Renal cortical epithelial cell (primary cell): ENCODE measurements at places on chromosomes 5 and 9. TPM values are rescaled to one million over a fixed set of nuclear protein-coding genes. Genes with fewer than 3 reads are reported as not detected.

DNA sequence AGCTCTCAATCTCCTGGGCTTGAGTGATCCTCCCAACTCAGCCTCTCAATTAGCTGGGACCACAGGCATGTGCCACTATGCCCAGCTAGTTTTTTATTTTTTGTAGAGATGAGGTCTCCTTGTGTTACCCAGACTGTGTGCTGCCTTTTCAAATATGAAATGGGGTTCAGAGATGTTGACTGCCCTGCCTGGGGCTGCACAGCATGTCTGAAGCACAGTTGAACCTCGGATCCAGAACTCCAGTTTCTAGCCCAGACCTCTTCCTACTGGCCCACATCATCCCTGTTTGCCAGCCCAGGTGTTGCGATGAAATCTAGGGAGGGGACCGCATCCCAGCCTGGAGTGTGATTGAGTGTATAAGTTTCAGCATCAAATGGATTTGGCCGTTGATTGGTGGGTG is 69.4 kb downstream of the HMCN2 start:
- DNase-seq: no peak

GRCh38 chr5:26192486-26192885 is 845.9 kb downstream of the CDH9 start:
- DNase-seq: no peak

DNA sequence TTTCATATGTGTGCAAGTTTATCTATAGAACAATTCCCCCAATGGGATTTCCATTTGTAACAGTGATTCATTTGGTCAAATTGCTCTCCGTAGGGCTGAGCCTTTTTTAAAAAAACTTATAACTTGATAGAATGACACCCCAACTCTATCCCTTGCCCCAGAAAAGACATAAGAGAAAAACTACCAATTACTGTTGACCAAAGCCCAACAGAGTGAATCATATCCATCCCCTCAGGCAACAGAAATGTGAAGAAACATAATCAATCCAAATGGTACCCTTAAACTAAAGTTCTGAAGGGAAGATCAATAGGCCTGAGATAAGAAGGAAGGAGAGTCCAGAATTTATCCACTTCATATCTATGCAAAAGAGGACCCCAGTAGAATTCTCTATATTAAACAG is 17.8 kb downstream of the TICAM2 start:
- DNase-seq: no peak

Gene PCDHGA4
- total RNA-seq: 0.87 and 2.1 TPM in 2 replicates
